ENCODE measurements at places on chromosomes 5 and 9.

- no peak for DNase-seq
Measured at GRCh38 chr5:647311-647710, 35.2 kb downstream of the CEP72 start.

DNA sequence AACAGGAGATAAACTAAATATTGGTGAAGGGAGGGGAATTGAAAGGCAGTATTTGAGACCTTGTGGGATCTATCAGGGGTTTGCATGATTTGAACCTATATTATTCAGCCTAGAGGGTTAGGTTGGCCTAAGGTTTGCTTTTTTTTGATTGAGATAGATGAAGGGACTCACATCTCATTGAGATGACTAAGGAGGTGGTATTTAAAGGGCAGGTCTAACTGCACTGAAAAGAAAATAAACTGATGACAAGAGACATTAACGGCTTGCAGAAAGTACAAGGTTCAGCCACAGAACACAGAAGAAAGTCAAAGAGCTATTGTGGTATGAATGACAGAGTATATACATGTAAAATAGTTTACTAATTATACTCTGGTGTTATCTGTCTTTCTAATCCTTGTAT is 412.7 kb downstream of the CDH10 start:
- DNase-seq = no peak

DNA sequence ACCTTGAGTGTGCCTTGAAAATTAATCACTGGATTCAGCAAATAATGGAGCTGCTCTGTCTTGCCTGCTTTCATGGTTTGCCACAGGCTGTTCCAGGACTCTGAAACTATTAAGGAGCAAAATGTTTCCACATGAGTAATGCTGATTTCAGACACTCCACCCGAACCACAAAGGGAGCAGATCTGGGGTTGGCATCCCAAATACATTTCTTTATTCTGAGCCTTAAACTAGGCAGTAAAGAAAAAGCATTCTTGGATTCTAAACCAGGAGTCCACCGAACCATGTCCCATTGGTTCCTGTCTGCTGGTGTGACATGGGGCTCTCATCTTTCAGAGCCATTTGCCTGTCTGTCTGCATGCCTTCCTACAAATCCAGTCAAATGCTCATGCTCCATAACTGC is 10.1 kb upstream of the C1QTNF3 start:
- no peak for DNase-seq

GRCh38 chr5:174100490-174100889 is 55.0 kb downstream of the NSG2 start:
- no peak for DNase-seq

DNA sequence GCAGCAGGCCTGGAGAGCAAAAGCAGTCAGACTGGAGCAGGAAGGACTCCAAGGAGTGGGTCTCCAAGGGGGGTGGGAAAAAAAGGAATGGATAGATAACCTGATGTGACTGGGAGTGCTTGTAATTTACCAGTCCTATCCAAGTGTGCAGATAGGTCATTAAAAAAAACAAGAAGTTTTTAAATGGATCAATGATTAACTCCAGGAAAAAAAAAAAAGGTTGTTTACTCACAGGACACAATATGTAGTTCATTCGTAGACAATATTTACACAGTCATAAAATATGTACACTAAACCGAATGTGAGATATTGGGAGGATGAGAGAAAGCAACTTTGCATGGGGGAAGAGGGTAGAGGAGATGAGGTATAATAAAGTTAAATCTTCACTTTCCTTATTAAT is 20.4 kb downstream of the ZBTB5 start:
- no peak for DNase-seq
